DMS 273 treated with DMSO at 0.1 percent for 48 hours (cell line): ENCODE measurements at places on chromosomes 11 and 22.

GRCh38 chr11:60734279-60734678 is 9.8 kb downstream of the MS4A18 start:
- DNase-seq, result no peak

- no peak for DNase-seq
Measured at GRCh38 chr11:27213232-27213660, 149.8 kb downstream of the CCDC34 start.

DNA sequence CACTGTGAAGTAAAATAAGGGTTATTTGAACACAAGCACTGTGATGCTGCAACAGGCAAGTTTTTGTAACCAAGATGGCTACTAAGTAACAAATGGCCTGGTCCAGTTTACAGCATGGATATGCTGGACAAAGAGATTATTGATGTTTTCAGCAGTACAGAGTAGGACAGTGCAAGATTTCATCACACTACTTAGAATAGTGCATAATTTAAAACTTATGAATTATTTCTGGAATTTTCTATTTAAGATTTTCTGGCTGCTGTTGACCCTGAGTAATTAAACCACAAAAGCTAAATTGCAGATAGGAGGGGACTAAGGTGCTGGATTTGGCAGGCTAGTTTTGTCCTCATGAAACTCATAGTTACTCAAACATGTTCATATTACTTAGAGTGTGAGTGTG is 33.1 kb downstream of the CEP295 start:
- no peak for DNase-seq

GRCh38 chr22:50548040-50548920 is 2.6 kb downstream of the KLHDC7B start:
- DNase-seq, result no peak

DNA sequence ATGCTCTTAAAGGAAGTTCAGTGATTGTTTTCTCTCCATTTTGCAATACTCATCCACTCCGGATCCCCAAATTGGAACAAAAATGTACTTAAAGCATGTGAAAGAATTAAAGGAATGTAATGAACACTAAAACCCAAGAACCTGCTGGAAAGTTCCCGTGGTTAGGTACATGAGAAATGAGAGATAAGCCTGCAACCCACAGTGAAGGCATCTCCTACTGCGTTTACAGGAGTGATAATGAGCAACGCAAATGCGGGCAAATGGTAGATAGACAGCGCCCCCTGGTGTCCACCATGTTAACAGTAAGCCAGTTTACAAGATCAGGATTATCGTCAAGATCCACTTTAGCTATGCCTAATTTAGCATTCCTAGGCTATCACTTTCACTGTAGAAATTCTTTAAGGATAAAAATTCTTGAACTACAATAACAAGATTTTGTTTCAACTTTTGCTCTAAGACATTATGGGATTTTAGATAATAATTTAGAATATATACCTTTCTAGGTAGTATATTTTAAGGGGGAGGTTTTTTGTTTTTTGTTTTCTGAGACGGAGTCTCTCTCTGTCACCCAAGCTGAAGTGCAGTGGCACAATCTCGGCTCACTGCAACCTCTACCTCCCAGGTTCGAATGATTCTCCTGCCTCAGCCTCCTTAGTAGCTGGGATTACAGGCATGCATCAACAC is 29.9 kb downstream of the ALG9 start:
- DNase-seq, result peak; percentile 12
